ENCODE measurements at places on chromosomes 6 and 20.

- DNase-seq, result no peak
These were observed 4.6 kb downstream of the FILIP1 start for GRCh38 chr6:75489025-75489424.

DNA sequence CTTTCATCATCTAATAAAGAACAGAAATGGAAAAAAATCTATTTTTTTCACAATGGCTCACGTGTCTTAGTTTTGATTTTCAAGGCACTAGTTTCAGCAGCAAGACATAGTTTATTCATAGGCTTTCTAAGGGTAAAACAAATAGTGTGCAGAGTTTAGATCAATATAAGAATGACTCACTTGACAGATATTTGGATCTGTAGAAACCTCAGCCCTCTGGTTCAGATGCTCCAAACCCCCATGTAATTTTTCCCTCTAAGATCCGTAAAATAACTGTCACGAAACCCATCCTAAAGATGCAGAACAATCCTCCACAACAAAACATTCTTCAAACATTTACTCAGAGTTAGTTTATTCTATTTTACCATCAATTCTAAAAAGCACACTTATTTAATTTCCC, 43.4 kb downstream of the IYD start:
- DNase-seq, result no peak

DNA sequence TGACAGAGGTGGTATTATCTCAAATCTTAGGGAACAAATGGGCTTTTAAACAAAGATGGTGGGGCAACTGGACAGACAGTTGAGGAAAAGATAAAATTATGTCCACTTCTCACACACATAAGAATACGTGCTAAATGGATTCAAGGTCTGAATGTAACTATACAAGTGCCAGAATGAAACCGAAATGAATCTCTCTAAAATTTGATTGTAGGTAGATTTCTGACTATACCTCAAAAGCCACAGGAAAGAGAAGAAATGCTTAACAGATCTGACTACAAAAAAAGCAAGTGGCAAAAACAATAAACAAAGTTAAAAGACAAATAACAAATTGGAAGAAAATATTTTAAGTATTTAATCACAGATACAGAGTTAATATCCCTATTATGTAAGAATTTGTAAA, 182.7 kb upstream of the OLIG3 start:
- no peak for DNase-seq

- no peak for DNase-seq
These were observed 29.3 kb upstream of the SSTR4 start for GRCh38 chr20:23005776-23006175.

GRCh38 chr20:57140416-57140965, 126.0 kb downstream of the BMP7 start:
- no peak for DNase-seq

DNA sequence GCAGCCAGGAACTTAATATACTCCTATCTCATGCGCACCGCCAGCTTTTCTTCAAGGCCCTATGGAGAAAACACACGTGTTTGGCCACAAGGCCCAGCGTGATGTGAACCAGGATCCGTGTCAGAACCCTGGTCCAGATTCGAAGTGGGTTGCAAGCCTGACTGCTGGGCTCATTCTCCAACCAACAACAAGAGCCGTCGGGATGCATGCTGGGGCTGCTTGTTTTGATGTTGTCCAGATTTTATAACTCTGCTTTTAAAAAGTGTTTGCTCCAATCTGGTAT, 463 bp upstream of the SLC22A2 start:
- DNase-seq, result no peak

- DNase-seq, result no peak
These were observed 316.2 kb upstream of the NOX3 start for GRCh38 chr6:155771822-155772221.

DNA sequence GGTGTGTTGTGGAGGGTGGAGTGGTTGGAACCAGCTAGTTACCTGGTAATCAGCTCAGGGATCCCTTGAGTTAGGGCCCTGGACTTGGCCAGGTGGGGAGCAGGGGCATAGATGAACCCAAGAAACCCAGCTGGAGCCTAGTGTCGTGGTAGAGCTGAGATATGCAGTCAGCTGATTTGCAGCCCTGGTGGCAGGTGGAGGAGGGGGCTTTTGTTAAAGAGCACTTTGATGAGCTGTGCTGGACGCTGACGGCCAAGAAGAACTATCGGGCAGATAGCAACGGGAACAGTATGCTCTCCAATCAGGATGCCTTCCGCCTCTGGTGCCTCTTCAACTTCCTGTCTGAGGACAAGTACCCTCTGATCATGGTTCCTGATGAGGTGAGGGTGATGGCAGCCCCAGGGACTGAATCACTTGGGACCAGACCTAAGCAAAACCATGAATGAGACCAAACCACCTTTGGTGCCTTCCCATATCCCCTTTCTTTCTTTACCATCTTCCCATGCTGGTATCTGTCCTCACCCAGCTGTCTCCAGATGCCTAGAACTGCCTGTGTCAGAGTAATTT, 12.7 kb downstream of the DEF6 start:
- DNase-seq, result peak; percentile 18

- no peak for DNase-seq
These were observed 30.7 kb downstream of the HDGFL1 start for GRCh38 chr6:22600059-22600458.

- no peak for DNase-seq
These were observed 108.3 kb upstream of the SLC24A3 start for GRCh38 chr20:19104186-19104585.

- DNase-seq, result peak; percentile 46
These were observed 743 bp downstream of the CMTR1 start for GRCh38 chr6:37433657-37434271.

DNA sequence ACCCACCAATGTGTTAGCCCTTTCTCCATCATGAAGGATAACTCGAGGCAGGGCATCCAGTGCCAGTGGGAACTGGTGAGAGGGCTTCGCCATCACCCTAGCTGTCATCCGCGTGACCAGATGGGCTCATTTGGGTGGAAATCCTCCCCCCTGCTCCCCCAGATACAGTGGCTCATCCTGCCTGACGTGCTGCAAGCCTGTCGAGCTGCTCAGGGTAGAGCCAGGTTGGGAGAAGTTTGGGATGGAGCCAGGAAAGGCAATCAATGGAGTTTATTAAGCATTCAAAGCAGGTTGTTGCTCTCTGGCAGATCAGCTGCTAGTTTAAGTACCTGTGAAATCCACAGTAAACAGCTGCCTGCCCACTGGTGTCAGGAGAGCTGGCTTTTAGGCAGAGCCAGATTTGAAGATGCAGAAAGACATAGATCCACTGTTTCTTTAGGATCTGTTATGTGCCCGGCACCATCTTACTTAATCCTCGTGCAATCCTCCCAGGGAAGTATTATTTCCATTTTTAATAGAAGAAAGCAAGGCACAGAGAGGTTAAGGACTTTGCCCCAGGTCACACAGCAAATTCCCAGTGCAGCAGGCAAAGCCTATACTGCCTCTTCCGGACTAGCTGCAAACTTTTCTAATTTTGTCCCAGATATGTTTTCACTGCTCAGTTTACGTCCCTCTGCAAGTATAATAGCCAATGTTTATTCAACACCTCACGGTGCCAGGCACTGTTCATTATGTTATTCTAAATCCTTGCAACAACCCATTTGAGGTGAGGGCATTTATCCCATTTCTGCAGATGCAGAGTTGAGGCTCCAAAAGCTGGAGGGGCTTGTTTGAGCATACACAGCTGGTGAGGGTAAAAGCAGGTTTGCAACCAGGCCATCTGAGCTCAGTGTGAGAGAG, 54.1 kb upstream of the KCNG1 start:
- DNase-seq, result no peak

DNA sequence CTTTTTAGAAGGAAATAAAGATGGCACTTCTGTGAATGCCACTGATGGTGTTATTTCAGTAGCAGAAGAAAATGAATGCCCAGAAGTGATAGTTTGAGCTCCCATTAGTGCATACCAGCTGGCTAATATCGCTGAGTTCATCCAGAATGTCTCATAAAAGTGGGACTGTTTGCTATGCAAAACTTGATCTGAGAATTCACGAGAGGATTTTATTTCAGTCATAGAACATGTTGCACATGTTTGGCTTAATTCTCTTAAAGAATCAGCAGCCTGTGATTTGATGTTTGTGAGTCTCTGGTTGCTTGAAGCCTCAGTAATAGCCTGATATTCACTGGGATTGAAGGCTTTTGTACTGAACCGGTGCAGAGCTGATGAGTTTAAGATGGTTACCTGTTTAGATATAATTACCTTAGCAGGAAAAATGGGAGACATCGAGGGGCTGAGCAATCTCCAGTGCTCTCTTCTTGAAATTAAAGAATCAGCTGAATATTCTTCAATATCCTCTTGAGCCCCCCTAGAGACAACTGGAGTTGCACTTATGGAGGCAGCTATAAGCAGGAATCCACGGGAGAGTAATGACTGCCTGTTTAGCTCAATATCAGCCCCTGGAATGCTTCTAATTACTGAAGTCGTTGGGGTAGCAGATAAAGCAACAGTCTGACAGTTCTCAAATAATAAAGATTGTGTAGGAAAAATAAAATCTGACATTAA, 955.5 kb downstream of the PHF3 start:
- DNase-seq, result no peak

Measured in activated naive CD4-positive, alpha-beta T cell (primary cell).